Activated CD4-positive, CD25-positive, alpha-beta regulatory T cell treated with anti-CD3 and anti-CD28 coated beads, Interleukin-2, amount 50 U/mL, for 24 hours (primary cell): ENCODE measurements at places on chromosomes 7 and 10.

- ATAC-seq = no peak
These were observed 15.1 kb downstream of the BCAP29 start for GRCh38 chr7:107594961-107595737.

- ATAC-seq = no peak
These were observed 55.1 kb downstream of the SLK start for GRCh38 chr10:104022026-104022425.

GRCh38 chr10:56823849-56824248 is 462.8 kb upstream of the ZWINT start:
- no peak for ATAC-seq

- ATAC-seq = no peak
These were observed 28.1 kb downstream of the DLG5 start for GRCh38 chr10:77898323-77899079.

DNA sequence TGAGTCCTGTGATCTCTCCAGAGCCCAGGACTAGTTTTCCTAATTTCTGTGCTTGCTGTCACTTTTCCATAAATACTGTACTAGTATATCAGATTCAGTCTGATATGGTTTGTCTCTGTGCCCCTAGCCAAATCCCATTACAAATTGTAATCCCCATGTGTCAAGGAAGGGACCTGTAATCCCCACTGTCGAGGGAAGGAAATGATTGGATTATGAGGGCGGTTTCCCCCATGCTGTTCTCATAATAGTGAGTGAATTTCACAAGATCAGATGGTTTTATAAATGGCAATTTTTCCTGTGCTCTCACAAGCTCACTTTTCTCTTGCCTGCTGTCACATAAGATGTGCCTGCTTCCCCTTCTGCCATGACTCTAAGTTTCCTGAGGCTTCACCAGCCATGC is 54.8 kb upstream of the IFRD1 start:
- ATAC-seq = no peak
